DMS53 (cell line): ENCODE measurements at places on chromosomes 7 and 10.

GRCh38 chr10:28432210-28432676 lies 100.7 kb upstream of the WAC start:
- peak; percentile 86 for DNase-seq

- DNase-seq = no peak
Measured at GRCh38 chr10:7337431-7338171, 73.2 kb downstream of the SFMBT2 start.

- DNase-seq = no peak
Measured at GRCh38 chr7:114255404-114255841, 159.2 kb upstream of the FOXP2 start.

DNA sequence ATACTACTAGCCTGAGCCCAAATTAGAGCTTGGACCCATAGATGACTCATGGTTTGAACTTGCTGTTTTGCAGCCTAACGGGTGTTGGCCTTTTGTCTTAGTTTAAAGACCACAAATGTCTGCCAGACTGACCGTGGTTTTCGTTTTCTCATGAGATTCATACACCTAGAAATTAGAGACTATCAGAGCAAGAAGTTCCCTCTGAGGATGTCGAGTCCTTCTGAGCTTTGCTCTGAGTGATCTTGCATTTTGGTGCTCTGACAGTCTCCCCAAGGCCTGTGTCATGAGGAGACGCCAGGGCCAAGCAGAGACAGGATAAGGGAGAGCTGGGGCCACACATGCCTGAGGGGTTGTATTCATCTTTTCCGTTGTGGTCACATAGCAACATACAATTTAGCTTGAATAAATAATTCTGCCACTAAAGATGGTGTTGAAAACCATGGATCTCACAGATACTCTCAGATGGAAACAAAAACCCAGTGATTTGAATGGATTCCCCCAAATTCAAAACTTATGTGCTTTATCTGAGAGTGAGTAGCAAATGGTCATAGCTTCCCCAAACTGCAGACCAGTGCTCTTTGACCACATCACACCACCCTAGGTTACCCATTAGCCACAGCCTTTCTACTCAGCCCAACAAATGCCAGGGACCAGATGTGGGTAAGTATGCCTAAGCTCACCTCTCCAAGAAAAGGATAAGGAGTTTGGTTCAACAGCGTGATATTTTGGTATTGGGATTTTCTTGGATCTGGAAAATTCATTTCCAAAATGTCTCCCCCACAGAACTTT lies 762.0 kb upstream of the IGFBP3 start:
- no peak for DNase-seq

GRCh38 chr10:3339121-3339520 lies 166.5 kb upstream of the PITRM1 start:
- DNase-seq = no peak
